Kidney (tissue), 22 donors: ENCODE measurements at places on chromosomes 5 and 9. TPM values are rescaled to one million over a fixed set of nuclear protein-coding genes. Genes with fewer than 3 reads are reported as not detected.

KIAA0825 gene
- 0.80 TPM for polyA plus RNA-seq

OR13D1 gene
- polyA plus RNA-seq, result not detected

- no peaks in the 10 kb centered on the region for H3K36me3 ChIP-seq
- DNase-seq, result peak; percentile 72
- H3K4me3 ChIP-seq, result no peak overlapping the region
- no peaks in the 10 kb centered on the region for H3K4me1 ChIP-seq
- no peaks in the 10 kb centered on the region for H3K27me3 ChIP-seq
Measured at GRCh38 chr9:38527503-38527902, 92.9 kb downstream of the ANKRD18A start.

DNA sequence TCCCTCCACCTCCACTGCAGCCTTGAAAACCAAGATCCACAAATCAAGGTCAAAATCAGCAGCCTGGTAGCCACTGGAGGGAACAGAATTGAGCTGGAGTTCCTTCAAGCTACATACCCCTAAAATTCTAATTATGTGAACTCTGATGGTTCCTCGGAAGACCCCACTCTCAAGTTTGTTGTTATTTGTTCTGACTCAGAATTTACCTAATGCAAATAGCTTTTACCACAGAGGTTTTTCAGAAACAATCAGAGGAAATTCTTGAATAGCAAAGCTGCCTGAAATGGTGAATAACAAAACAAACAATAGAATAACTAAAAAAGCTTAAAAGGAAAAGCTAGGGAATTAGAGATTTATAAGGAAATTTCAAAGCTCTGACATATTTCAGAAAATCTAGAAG lies 220.0 kb downstream of the CDH18 start:
- no peak for DNase-seq
- H3K27ac ChIP-seq, result no peak overlapping the region
- no peaks in the 10 kb centered on the region for H3K36me3 ChIP-seq
- H3K4me1 ChIP-seq, result no peaks in the 10 kb centered on the region
- H3K4me3 ChIP-seq, result no peak overlapping the region

DNA sequence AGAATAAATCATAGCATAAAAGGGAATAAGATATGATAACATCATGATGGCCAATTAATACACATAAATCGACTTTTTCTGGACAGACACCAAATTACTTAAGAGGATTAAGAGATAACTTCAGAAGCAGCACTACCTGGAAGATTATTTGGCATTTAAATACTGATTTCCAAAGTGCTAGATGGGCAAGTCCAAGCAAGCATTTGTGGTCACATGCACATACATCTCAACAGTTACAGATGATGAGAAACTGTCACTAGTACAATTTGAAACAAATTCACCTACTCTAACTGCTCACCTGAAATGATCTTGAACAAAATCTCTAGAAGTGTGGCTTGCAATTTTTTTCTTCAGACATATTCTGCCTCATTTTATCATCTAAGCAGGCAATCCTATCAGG lies 26.8 kb upstream of the RASGEF1C start:
- H3K4me1 ChIP-seq, result no peaks in the 10 kb centered on the region
- no peak for DNase-seq
- H3K27me3 ChIP-seq, result no peaks in the 10 kb centered on the region
- peaks cover 40% of the 10 kb centered on the region for H3K36me3 ChIP-seq
- H3K4me3 ChIP-seq, result no peak overlapping the region

DNA sequence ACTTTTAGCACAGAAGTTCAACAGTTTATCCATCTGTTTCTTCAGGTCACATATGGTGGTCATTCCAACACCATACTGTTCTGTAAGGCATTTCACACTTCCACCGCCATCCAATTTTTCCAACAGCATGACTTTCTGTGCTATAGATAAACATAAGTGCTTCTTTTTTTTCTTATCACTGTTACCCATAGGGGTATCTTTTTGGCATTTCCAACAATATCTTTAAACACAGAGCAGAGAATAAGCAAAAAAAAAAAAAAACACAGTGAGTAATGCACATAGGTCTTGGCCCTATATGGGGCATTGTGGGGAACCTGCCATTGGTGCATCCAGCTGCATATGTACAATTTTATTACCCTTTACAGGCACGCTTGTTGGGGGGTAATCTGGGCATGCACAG lies 12.2 kb upstream of the ZNF367 start:
- no peaks in the 10 kb centered on the region for H3K36me3 ChIP-seq
- no peaks in the 10 kb centered on the region for H3K27me3 ChIP-seq
- no peak overlapping the region for H3K27ac ChIP-seq

DNA sequence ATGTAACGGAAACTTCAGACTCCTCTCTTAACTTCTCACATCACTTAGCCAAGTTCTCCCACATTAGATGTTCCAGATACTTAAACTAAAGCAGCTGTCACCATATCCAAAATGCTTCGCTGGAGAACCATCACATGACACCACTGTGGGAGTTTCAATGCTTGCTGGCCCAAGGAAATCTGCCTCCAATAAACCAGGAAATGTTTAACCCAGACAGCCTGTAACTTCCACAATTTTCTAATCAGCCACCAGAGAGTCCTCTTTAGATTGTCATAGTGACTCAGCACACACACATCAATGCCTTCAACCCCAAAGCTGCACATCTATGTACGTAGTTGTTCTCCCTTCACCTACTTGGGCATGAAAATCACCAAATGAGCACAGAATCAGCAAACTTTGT lies 118.7 kb downstream of the LPAR1 start:
- DNase-seq, result no peak
- no peaks in the 10 kb centered on the region for H3K27me3 ChIP-seq
- no peak overlapping the region for H3K27ac ChIP-seq
- no peaks in the 10 kb centered on the region for H3K4me1 ChIP-seq

DNA sequence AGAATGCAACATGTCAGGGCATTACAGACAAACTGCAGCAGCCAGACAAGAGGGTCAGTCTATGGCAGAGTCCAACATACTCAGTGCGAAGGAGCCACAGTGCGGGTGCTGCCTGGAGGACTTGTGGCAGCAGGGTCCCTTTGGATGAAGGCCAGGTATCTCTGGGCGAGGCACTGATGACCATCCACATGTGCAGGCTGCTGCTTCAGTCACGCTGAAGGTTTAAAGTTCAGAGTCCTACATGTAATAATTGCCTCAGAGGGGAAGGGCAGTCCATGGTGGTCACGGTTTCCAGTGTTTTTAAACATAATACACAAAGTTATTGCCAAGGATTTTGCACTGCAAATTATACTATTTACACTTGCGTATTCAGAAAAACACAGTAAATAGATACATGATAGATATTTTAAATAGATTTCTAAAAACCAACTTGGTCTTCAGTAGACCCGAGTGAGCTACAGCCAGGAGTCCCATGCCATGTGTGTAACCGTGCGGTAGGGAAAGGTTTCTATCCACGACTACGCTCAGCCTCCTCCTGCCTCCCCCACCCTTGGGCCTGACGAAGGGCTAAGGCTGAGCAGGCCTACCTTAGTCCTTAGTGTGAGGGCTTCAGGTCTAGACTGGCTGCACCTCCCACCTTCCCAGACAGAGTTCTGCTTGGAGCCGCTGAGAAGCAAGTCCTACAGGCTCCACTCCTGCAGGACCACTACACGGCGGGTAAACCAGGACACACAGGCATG lies 76.2 kb downstream of the GPR21 start:
- DNase-seq, result no peak
- no peak overlapping the region for H3K4me3 ChIP-seq
- peaks cover 24% of the 10 kb centered on the region for H3K36me3 ChIP-seq
- H3K27me3 ChIP-seq, result no peaks in the 10 kb centered on the region

GRCh38 chr5:18778225-18778624 lies 1144.0 kb downstream of the TAF11L14 start:
- no peak overlapping the region for H3K27ac ChIP-seq
- no peaks in the 10 kb centered on the region for H3K4me1 ChIP-seq
- no peaks in the 10 kb centered on the region for H3K27me3 ChIP-seq
- no peak for DNase-seq
- H3K36me3 ChIP-seq, result no peaks in the 10 kb centered on the region
